ENCODE measurements at places on chromosomes 6 and 20.
A peak's percentile ranks its signal among the peaks of the same experiment; 100 is the strongest.

DNA sequence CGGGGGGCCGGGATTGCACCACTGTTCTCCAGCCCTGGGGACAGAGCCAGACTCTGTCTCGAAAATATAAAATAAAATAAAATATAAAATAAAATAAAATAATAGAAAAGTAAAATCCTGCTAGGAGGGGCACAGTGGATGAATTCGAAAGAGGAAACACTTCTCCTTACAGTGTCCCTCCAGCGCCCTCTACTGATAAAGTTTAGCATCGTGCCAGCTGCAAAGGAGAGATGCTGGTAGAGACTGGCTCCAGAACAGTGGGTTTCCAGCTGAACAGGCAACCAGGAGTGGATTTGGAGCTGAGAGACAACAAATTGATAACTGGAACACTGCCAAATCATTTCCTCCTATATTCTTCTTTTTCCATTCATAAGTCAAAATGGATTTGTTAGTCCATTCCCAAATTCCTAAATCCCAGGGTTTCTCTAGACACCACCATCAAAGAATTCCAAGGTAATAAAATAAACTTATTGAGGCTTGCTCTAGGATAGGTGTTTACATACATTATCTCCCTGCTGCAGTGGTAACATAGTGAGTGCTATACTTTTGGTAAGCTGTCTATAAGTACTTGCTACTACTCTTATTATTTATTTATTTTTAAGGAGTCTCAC lies 31.7 kb upstream of the TBPL1 start:
- DNase-seq: peak; percentile 64

GRCh38 chr6:130517444-130517931 lies 151.7 kb downstream of the TMEM200A start:
- no peak for DNase-seq

DNA sequence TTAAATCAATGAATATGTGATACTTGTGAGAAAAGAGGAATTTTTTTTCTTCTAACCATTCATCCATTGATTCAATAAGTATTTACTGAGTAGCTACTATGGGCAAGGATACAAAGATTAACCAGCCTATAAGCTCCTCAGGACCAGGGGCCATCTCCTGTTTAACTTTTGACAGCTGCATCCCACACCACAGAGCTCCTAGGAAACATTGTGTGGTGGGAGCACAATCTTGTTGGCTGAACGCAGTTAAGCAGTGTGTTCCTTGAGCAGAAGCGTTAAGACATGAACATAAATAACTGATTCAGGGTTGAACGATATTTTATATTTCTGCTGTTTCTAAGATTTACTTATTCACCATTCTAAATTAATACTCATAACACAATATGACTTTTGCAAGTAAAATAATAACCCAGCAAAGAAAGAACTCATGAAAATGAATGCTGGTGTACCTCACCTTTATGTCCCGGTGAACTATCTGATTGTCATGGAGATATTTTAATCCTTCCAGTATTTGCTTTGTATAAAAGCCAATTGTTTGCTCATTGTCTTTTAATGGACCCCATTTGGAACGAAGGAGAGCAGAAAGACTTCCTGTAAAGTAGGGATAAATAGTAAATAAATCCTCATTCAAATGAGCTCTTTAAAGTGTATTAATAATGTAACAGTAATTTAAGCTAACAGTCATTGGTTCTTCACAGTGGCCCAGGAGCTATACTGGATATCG lies 62.6 kb upstream of the MAP7 start:
- no peak for DNase-seq

- no peak for DNase-seq
Observed at GRCh38 chr6:11622156-11622555, 84.6 kb downstream of the TMEM170B start.

DNA sequence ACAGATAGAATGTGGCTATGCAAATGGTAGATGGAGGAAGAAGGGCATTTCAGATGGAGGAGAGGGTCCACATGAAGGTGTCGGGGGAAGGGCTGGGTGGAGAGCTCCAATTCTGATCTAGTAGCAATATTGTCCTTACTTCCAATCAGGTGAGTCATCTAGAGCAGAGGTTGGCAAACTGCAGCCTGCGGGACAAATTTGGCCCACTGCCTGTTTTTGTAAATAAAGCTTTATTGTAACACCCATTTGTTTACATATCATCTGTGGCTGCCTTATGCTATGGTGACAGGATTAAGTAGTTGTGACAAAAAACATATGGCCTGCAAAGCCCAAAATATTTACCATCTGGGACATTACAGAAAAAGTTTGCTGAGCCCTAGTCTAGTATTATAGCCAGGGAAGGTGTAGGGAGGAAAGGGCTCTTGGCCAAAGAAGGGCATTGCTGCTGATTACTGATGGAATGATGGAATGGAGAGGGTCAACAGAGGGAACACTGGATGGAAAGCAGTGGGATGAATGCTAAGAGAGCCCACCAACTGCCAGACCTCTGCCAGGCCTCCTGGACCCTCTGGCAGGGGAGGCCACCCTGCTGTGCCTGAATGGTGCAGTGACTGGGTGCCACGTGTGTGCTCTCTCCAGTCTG lies 79.8 kb downstream of the SLC22A23 start:
- DNase-seq: no peak

DNA sequence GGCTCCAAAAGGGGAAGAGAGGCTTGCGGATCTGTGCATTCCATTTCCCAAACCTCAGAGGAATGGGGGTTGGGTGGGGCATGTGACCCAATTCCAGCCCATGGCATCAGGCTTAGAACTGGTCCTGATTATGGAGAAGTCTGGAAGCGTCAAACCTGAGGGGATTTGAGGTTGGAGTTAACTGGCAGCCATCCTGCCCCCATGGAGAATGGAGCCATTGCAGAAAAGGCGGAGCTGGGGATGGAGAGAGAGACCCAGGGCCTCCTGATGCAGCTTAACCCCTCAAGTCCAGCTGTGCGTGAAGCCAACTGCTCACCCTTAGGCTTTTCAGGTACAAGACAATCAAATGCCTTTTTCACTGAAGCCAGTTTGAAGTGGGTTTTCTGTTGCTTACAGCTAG lies 9.9 kb upstream of the SDCBP2 start:
- no peak for DNase-seq

All from HuH-7 (cell line).